Dorsolateral prefrontal cortex (tissue), 122 donors: ENCODE measurements at places on chromosomes 11 and 22. TPM values are rescaled to one million over a fixed set of nuclear protein-coding genes. Genes with fewer than 3 reads are reported as not detected.

GRCh38 chr11:118615976-118616371 is 8.6 kb downstream of the PHLDB1 start:
- DNase-seq, result peak; percentile 21

DNA sequence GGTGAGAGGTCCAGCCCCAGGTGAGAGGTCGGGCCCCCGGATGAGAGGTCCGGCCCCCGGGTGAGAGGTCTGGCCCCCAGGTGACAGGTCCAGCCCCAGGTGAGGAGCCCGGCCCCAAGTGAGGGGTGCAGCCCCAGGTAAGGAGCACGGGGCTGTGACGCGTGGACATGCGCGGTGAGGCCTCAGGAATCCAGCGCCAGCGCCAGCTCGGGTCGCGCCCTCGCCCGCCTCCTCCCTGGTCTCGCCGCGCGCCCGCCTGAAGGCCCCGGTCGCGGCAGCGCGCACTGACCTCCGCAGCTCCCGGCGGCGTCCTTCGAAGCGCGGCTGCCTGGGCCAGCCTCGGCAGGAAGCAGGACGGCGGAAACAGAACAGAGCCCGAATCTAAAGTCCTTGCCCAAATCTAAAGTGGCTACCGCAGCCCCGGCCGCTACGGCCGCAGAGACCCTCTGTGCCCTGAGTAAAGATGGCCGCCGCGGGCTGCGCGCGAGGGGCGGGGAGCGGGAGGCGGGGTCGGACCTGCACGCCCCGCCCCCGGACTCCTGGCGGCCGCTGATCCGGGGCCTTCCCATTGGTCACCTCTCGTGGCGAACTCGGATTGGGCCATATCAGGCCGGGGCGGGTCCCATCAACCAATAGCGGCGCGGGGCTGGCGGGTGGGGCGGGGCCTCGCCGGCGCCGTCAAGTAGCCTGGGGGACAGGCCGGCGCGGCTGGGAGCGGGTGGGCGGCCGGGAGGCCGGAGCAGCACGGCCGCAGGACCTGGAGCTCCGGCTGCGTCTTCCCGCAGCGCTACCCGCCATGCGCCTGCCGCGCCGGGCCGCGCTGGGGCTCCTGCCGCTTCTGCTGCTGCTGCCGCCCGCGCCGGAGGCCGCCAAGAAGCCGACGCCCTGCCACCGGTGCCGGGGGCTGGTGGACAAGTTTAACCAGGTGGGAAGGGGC is at the start of the genes ALG12 and CRELD2:
ALG12 (minus strand) TSS at position 465 of the 937 bp plus-strand sequence. CDS start 4,673 bp downstream, outside the sequence.
CRELD2 (plus strand) TSS at position 661 of the 937 bp plus-strand sequence; CDS start at position 797, 136 bp downstream.
- DNase-seq, result peak; percentile 99

PHF21A gene
- total RNA-seq, result 127 TPM

DNA sequence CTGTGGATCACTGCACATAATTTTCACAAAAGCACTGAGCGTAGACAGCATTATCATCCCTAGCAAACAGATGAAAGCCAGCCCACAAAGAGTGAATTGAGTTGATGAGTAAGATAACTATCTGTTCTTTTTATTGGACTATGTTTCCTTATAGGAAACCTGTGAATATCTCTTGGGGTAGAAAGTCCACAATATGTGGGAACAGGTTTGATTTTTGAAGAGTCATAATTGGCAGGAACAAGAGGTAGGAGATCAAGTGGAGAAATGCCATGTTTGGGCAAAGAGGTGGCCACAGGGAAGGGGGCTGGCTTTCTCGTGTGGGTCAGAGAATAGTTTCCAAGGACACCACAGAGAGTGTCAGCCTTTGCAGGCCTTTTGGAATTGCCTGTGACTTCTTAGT is 23.9 kb downstream of the OR51E2 start:
- no peak for DNase-seq

- no peak for DNase-seq
These were observed 9.8 kb downstream of the UCP2 start for GRCh38 chr11:73972620-73973449.

GRCh38 chr11:94747601-94748041 is 20.5 kb upstream of the AMOTL1 start:
- no peak for DNase-seq

DNA sequence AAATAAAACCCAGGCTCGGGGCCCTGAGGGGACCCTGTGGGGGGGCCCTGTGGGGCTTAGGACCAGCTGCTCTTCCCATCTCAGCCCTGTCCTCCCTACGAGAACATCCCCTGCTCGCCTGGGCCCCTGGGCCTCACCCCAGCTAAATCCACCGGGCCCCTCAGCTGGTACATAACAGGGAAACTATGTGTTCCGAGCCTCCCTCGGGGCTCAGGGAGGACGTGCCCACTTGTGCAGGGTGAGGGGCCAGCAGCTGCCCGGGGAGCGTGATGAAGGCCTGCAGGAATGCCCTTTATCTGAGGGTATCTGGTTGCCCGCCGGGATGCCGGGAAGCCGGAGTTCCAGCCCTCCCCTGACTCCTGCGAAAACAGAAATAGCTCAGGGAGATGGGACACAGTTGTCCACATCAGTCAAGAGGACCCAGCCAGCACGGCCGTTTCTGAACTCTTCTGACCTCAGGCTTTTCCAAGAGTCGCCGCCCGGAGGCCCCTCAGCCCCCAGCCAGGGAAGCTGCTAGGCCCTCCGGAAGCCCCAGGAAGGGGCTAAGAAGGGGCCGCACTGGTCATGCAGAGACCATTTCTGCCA is 20.6 kb downstream of the MRPL23 start:
- no peak for DNase-seq

APOA5 gene
- not detected for total RNA-seq

KCNK7 gene
- 2.2 TPM for total RNA-seq

GRCh38 chr11:65863889-65864705 is 3.9 kb downstream of the MUS81 start:
- DNase-seq, result no peak

DNA sequence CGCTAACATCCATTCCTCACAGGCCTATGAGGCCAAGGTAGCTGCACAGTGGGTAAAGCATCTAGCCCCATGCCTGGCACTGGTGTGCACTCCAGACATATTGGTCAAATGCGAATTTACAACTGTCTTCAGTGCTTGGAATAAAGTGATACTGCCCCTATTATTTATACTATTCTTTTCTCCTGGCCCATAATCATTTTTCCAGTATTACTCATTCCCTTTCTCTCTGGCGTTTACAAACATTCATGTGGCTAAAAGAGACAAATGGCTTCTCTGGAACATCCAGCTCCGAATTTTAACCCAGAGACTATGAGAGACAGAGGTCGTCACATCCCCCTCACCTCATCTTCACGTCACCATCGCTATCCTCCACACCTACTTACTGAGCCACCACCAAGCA is 87.2 kb upstream of the PITPNB start:
- no peak for DNase-seq

DNA sequence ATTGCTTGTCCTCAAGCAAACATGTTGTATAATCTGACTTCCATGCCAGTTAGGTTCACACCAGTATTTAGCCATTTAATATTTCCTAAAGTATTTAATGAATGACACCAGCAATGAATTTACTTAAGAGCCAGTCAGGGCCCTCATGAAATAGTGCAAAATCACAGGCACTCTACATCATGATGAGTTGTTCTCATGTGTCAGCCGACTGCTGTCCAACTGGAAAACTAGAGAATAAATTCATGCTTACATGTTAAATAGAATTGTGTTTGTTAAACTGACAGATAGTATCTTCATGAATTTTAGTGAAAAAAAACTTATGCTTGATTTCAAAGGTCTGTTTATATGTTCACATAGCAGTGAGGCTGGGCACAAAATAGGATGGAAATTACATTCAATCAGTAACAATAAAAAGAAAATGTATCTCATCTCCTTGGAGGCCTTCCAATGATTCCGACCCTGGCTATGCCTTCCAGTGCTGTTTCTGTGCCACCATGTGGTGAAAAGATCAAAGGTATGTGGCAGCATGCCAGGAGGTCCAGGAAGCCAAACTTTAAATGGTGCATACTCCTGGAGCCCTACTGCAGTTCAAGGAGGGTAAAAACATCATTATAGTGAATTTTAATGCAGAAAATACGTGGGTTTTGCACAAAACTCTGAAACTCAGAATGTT is 45.2 kb downstream of the CTSC start:
- no peak for DNase-seq

- DNase-seq, result no peak
These were observed 75.3 kb downstream of the APIP start for GRCh38 chr11:34840736-34841386.

RDX gene
- total RNA-seq, result 135 TPM

TMPRSS5 gene
- 37.8 TPM for total RNA-seq

GRCh38 chr22:42116848-42117424 is 13.7 kb downstream of the CYP2D6 start:
- no peak for DNase-seq

- peak; percentile 48 for DNase-seq
These were observed 3.4 kb downstream of the CD82 start for GRCh38 chr11:44568658-44569473.

- DNase-seq, result no peak
These were observed 50.0 kb downstream of the DNAJC24 start for GRCh38 chr11:31419669-31420068.

KRTAP5-9 gene
- total RNA-seq, result 1.1 TPM

- no peak for DNase-seq
These were observed 21.6 kb downstream of the LRFN4 start for GRCh38 chr11:66878474-66878873.

DNA sequence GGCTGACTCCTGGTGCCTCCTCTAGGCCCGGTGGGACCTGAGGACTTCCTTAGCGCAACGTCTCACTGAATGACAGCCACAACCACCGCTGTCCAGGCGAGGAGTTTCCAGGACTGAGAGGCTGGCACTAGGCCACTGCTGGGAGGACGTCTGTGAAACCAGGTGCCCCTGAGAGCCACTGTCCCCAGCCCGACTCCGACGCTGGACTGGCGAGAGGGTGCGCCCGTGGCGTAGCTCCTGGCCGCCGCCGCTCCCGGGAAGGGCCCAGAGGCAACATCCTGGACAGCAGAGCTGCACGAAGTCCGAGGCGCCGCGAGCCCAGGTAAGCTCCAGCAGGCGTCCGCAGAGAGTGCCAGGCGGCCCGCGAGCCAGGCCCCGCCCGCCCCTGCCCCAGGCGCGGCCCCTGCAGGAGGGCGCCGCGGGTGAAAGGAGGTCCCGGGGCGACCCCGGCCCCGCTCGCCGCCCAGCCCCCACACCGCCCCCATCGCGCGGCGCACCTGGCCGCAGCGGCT is 525 bp downstream of the DGCR2 start:
- peak; percentile 64 for DNase-seq

DNA sequence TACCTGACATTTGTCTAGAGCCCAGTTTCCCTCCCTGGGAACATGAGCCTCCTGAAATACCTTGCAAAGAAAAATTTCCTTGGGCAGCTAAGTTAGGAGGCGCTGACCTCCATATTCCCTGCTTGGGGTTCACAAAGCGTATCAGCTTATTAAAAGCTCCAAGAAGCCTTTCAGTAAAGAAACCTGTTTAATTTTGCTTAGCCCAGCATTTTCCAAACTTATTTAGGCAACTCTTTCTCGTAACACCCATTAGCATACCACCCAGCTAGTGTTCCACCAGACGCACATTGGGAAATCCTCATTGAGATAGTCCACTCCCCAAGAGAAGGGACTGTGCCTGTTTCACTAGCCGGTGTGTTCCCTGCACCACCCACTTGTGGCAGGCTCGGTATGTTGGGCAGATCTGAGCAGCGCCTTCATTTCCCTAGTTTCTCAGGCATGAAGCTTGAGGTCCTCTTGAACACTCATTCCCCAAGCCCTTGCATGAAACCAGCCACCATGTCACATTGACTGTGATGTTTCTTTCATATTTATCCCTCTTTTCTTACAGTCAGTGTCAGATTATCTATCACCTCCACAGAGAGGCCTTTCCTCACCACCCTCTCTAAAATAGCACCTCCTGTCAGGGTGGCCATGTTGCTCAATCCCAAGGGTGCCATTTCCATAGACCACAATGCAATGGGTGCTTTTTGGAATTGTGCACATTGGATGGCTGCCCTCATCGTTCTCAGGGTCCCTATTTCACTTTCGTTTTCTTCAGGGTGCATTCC is 12.5 kb upstream of the ELF5 start:
- no peak for DNase-seq

KRTAP5-8 gene
- total RNA-seq, result not detected

DNA sequence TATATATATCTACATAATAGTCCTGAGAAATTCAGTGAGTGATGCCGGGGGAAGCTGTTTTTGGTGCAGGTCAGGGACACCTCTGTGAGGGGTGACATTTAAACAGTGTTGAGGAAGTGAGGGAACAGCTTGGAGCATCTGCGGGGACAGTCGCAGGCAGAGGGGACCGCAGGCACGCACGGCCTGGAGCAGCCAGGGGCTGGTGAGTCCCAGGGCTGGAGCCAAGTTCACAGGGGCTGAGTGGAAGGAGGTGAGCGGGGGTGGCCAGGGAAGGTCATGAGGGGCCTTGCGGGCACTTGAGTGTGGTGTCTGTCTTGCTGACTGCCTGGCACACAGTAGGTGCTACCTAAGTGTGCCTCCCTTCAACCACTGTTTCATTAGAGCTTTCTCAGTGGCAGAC is 65.4 kb downstream of the TSPAN18 start:
- no peak for DNase-seq

DNA sequence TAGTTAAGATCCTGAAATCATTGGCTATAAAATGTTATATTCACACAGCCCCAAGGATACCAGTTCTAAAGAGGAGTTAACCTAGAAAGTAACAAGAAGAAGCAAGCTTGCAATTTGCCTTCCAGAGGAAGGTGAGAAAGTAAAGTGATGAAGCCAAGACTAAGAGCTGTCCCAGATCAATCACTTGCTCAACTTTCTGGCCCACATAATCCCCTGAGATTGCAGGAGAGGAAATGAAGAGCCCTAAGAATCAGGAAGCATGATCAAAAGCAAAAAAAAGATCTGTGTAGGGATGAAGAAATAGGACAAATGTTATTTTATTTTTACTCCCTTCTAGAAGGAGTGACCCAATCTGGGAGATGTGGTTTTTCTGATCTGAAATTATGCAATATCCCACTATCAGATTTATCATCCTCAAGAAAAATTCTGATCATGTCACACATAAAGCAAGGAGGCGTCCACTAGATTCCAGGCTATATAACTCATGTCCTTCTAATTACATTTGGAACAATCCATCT is 180.3 kb upstream of the GUCY1A2 start:
- no peak for DNase-seq

DNA sequence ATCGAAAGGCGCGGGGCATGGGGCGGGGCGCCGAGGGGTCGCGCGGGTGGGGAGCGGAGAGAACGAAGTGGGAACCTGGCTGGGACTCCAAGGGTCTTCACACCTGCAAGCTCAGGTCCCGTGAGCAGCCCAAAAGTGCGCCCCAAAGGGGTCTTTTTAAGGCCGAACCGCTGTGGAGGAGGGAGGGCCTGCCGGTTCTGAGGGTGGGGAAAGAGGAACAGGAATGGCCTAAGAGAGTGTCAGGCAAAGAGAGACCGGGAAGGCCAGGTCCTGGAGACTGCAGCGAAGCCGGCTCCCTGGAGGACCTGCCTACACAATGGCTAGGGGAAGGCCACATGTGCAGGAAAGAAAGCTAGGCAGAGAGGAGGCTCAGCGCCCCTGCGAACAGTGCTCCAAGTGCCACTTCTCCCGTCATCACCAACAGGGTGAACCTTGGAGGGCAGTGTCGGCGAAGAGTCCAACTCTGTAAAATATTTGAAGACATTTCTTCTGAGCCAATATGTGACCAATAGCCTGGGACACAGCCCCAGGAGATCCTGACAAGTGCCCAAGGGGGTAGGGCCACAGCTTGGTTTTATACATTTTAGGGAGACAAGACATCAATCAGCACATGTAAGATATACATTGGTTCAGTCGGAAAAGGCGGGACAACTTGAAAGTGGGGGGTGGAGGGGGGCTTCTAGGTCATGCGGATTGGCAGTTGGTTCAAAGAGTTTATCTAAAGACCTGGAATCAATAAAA is 710 bp upstream of the DGCR2 start:
- no peak for DNase-seq

OLFML1 gene
- 1.3 TPM for total RNA-seq

DEUP1 gene
- not detected for total RNA-seq

GRCh38 chr11:207863-208180 is 314 bp downstream of the RIC8A start:
- no peak for DNase-seq
